ENCODE measurements at places on chromosomes 2 and 18. TPM values are rescaled to one million over a fixed set of nuclear protein-coding genes. Genes with fewer than 3 reads are reported as not detected.

The APLF gene
- 1.1 TPM for polyA plus RNA-seq

The MLPH gene
- polyA plus RNA-seq = 84.8 TPM

The UGT1A3 gene
- not detected for polyA plus RNA-seq

The UBR3 gene
- 6.7 TPM for polyA plus RNA-seq

The CCDC138 gene
- 1.2 TPM for polyA plus RNA-seq

The MYO1B gene
- 26.5 TPM for polyA plus RNA-seq

The ITGB6 gene
- 0.13 TPM for polyA plus RNA-seq

The VWC2L gene
- not detected for polyA plus RNA-seq

The ERMN gene
- not detected for polyA plus RNA-seq

The G6PC2 gene
- not detected for polyA plus RNA-seq

The ADCY3 gene
- 53.9 TPM for polyA plus RNA-seq

The DUSP2 gene
- polyA plus RNA-seq = 1.2 TPM

The AQP12B gene
- polyA plus RNA-seq = not detected

The BMP10 gene
- not detected for polyA plus RNA-seq

The IL1R1 gene
- polyA plus RNA-seq = 20.5 TPM

The TNFRSF11A gene
- 2.5 TPM for polyA plus RNA-seq

The TPO gene
- not detected for polyA plus RNA-seq

The SUCLG1 gene
- polyA plus RNA-seq = 32.7 TPM

The GKN2 gene
- not detected for polyA plus RNA-seq

The CYTIP gene
- polyA plus RNA-seq = not detected

The ALPG gene
- not detected for polyA plus RNA-seq

The CXCR1 gene
- polyA plus RNA-seq = not detected

The DLGAP1 gene
- polyA plus RNA-seq = not detected

The CAVIN2 gene
- 1.5 TPM for polyA plus RNA-seq

The GATA6 gene
- polyA plus RNA-seq = not detected

The CCDC68 gene
- polyA plus RNA-seq = not detected

The SLC30A3 gene
- polyA plus RNA-seq = 0.68 TPM

Data from SK-N-SH (cell line).